ENCODE measurements at places on chromosomes 2 and 18. TPM values are rescaled to one million over a fixed set of nuclear protein-coding genes. Genes with fewer than 3 reads are reported as not detected.

The MYL1 gene
- polyA plus RNA-seq = not detected

The GAL3ST2 gene
- 0.39 TPM for polyA plus RNA-seq

The SPEG gene
- polyA plus RNA-seq = 13.1 TPM

The NMS gene
- polyA plus RNA-seq = not detected

The CHN1 gene
- 6.5 TPM for polyA plus RNA-seq

DNA sequence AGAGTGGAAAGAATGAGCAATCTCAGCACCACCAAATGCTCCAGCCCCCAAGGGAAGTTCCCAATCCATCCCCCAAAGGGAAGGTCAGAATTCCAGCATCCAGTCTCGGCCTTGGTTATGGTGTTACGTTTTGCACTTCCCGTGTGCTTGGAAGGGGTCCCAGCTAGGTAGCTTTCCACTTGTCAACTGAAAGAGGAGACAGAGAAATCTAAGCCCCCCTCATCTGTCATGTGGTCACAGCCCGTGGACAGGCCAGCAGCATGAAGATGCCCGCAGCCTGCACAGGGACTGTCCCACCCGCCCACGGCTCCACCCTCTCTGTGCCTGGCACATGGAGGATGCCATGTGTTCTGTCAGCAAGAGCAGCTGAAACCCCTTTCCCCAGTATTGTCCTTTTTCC is 32.1 kb downstream of the RHOB start:
- DNase-seq = no peak

GRCh38 chr2:230870544-230871360 is 6.0 kb downstream of the ITM2C start:
- peak; percentile 91 for DNase-seq

- no peak for DNase-seq
Observed at GRCh38 chr2:55459714-55460274, 40.1 kb upstream of the CCDC88A start.

DNA sequence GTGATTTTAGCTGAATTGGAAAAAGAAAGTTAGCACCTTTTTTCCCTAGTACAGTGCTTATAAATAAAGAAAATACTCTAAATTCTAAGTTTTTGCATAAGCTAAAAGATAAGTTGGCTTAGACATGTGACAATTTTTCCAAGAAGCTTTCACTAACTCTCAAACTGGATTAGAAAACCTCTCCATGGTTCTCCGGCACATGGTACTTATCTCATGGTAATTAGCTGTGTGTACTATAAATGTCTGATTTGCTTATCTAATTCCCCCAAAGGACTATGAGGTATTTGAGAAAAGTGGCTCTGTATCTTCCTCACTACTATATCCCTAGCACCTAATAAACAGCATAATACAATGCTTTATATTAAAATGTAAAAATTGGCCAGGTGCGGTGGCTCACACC is 71.1 kb downstream of the ROCK1 start:
- no peak for DNase-seq

- no peak for DNase-seq
Observed at GRCh38 chr2:31097962-31098613, 40.2 kb downstream of the GALNT14 start.

GRCh38 chr2:23468474-23469141 is 83.6 kb downstream of the KLHL29 start:
- DNase-seq = no peak

DNA sequence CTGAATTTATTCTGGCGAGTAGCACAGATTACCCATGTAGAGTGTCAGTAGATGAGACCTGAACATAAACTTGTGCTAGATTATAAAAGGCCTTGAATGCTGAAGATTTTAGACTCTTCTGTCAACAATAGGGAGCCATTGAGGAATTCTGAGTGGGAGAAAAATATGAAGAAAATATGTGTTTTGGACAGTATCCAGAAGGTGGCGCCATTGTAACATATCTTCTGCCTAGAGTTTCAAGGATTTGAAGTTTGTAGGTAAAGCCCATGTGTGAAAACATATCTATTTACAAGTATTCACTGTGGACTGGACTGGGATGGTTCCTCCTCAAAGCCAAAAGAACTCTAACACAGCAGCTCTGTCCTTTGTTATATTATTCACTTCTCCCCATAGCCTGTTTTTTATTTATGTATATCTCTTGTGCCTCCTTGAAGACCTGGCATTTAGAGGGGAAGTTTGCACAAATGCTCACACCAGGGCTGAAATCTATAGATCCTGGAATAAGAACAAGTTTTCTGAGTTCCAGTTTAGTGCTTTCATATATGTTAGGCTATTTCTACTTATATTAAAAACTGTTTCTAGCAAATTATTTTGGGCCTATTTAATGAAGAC is 124.9 kb downstream of the RDH14 start:
- DNase-seq = peak; percentile 79

GRCh38 chr2:99067871-99068625 is 73.5 kb upstream of the C2orf15 start:
- no peak for DNase-seq

All from kidney (tissue), 22 donors.